CD4-positive, alpha-beta T cell treated with Interleukin-15 for 4 hours (primary cell): ENCODE measurements at places on chromosomes 4 and X.

GRCh38 chr4:72391281-72391680 lies 177.7 kb downstream of the ADAMTS3 start:
- no peak for DNase-seq

DNA sequence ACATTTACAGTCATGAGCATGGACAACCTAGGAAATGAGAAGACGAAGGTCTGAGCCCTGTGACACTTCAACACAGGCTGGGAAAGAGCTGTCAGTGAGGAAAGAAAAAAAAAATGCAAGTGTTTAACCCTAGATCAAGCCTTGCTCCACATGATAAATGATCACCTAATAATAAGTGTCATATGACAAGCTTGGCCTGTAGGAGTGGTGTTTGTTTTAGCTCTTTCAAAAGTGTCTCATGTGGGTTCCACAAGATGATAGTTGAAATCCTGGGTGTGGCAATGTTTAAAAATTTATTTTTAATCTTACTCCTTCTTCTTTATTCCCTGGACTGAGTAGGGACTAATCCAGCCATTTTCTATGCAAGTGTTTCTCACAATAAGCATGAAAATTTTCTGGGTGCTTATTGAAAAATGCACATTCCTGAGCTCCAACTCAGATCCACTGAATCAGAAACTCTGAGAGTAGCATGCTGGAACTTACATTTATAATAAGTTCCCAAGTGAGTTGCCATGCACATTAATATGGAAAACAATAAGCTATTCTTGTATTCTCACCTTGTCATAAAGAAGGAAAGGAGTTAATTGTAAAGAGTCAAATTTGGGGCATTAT lies 138.3 kb downstream of the AREG start:
- no peak for DNase-seq

- peak; percentile 5 for DNase-seq
Measured at GRCh38 chr4:145130788-145131399, 32.8 kb downstream of the ABCE1 start.

DNA sequence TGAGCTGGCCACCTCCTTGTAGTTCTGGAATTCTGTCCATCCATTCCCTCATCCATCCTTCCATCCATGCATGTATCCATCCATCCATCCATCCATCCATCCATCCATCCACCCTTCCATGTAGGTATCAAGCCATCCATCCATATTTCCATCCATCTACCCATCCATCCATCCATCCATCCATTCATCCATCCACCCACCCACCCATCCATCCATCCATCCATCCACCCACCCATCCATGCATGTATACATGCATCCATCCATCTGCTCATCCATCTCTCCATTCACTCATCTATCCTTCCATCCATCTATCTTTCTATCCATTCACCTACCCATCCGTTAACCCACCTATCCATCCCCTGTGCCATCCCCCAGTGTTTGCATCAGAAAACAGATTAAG lies 153.6 kb upstream of the STX18 start:
- no peak for DNase-seq

GRCh38 chr4:138367942-138368341 lies 125.8 kb upstream of the SLC7A11 start:
- no peak for DNase-seq

- no peak for DNase-seq
Measured at GRCh38 chrX:43963726-43964125, 9.5 kb downstream of the NDP start.

- DNase-seq = no peak
Measured at GRCh38 chrX:152845618-152846240, 14.9 kb downstream of the NSDHL start.

DNA sequence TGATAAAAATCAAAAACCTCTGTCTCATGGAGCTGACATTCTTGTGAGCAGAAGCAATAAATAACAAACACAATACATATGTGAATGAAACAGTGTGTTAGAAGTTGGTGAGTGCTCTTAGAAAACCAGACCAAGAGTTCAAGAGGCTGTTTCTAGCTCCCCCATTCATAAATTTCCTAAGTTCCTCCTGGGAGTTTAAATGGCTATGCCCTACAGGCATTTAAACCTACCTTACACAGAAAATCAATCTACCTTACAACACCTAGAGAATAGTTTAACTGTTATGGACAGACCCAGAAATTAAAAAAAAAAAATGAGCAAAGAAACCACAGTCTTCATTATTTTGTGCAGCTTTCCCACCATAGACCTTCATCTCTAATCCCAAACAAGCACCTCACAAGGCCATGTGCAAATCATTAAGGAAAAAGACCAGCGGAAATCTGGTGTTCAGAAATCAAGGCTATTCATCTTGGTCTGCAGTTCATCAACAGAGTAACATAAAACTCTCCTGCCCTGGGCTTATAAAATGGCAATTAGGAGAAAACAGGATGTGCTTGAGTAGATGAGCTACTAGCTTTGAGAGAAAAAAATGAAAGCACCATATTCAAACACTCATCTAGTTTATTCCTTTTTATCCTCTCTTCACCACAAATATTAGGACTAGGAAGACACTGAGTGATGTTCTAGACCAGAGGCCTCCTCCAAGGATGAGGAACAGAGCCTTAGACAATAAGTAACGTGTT lies 147.2 kb downstream of the SHROOM3 start:
- no peak for DNase-seq

DNA sequence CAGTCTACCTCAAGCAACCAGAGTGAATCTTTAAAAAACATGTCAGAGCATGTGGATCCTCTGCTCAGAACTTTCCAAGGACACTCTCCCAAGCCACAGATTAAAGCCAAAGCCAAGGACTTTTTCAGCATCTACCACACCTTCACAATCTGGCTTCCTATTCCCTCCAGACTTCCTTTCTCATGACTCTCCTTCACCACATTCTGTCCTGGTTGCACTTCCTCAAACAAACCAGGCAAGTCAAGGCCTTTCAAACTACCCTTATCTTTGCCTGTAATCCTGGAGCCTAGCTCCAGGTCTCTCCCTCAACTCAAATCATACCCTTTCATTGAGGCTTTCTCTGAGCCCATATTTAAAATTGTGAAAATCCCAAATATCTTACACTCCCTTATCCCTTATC lies 191.6 kb upstream of the GALNTL6 start:
- DNase-seq = no peak

GRCh38 chr4:3827616-3828492 lies 61.7 kb downstream of the ADRA2C start:
- no peak for DNase-seq

DNA sequence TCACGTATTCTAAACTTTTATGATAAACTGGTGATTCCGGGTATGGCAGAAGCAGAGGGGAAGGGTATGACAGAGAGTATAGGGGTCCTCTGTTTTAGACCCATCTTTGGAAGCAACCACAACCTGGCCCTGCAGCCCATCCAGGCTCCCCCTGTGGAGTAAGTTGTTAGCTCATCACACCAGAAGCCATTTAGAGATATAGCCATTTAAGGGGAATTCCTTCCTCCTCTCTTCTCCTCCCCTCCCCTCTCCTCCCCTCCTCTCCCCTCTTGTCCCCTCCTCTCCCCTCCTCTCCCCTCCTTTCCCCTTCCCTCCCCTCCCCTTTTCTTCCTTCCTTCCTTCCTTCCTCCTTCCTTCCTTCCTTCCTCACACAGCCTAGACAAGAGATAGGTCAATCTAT lies 197.3 kb upstream of the LDB2 start:
- no peak for DNase-seq

GRCh38 chr4:112938461-112939058 lies 110.9 kb upstream of the ANK2 start:
- no peak for DNase-seq

DNA sequence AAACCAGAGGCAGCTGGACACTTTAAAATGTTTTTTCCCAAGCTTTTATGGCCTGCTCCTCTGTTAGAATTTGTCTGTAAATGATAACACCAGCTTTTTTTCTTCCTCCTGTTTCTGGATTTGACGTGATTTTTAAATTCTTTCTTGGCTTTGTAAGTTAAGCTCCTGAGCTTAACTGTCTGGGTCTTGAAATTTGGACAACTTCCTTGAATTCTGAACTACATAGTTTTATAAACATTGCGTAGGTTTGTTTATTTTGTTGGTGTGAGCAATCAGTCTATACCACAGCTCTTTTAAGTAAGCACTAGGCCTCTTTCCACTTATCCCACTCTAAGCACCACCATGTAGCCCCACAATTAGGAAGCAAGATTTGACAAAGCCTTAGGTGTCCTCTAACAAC lies 144.4 kb upstream of the GUCY1A1 start:
- DNase-seq = no peak

- peak; percentile 33 for DNase-seq
Measured at GRCh38 chrX:149825424-149825823, 43.7 kb downstream of the MAGEA9 start.
